SW 1271 (cell line): ENCODE measurements at places on chromosomes 7 and 10.

DNA sequence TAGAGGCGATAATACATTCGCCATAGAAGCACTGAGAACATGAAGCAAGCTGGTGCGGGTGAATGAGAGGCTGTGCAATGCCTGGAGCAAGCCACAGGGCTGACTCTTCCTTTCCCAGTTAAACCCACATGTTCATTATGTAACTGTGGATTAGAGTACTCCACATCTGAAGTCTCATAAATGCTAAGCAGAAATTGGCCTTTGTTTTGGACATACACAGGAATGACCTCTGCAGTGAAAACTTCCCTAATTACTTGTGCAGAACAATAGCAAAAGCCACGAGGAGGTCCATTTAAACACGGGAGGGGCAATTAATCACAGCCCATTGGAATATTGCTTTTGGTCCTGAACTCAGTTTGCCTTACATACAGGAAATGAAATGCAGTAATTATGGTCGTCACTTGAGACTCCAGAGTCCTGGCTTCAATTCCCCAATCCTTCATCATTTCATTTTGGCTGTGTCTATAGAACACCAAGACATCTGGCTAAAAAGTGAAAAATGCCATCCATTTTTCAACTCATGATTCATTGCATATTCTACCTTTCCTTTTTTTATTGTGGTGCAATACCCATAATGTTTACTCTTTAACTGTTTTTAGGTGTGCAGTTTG, 78.7 kb upstream of the CXCL12 start:
- DNase-seq, result no peak

- no peak for DNase-seq
These were observed 1.2 kb upstream of the FOXI2 start for GRCh38 chr10:127735723-127736221.

DNA sequence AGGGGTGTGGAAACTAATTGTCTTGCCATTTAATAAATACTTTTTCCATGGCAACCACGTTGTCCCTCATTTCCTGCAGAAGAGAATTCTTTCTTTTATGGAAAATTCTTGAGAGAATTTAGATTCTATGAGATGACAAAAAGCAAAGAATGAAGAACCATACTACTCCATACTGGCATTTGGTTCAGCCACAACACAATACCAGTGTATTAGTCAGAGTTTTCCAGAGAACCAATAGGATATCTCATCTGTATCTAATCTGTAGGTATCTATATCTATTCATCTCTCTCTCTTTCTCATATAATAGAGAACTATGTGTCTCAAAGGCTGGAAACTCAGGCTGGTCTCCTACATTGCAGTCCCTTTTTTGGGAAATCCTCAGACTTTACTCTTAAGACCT, 44.6 kb upstream of the NAMPT start:
- no peak for DNase-seq

- no peak for DNase-seq
These were observed 152.8 kb downstream of the RTKN2 start for GRCh38 chr10:62115842-62116241.

DNA sequence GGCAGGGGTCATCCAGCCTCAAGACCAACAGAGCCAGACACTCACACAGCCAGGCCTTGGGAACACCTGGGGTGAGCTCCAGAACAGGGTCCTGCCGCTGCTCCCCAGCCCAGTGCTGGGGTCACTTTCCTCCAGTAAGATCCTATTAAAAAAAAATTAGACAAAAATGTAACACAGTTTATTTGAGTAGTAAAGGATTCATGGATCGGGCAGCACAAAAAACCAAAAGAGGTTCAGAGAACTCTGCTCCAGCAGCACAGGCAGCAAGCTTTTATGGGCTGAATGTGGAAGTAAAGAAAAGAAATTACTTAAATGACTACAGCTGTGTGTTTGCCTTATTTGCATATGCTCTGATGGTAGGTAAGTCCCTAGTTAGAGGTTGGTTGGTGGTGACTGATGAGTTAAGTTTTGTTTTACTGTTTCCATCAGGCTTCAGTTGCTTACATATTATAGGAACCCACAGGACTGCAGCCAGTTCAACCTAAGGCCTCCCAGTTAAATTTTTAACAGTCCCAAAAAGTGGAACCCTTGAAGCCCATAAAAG, 80.5 kb upstream of the FGFR2 start:
- no peak for DNase-seq

DNA sequence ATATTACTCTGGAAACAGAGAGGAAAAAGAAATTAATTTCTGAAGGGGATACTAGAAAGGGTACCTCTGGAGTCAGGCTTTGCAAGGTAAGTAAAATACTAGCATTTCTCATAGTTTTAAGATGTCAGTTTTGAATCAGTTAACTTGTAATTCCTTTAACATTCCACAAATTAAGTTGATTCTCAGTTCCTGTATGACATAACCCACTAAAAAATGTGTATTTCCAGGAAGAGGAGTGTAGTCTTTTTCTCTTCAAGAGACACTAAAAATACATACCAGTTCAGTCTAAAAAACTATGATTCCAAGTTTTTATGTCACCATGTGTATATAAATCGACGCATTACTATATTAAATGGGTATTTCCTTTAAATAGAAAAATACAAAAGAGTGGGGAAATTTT, 113.2 kb downstream of the CDK6 start:
- DNase-seq, result no peak

DNA sequence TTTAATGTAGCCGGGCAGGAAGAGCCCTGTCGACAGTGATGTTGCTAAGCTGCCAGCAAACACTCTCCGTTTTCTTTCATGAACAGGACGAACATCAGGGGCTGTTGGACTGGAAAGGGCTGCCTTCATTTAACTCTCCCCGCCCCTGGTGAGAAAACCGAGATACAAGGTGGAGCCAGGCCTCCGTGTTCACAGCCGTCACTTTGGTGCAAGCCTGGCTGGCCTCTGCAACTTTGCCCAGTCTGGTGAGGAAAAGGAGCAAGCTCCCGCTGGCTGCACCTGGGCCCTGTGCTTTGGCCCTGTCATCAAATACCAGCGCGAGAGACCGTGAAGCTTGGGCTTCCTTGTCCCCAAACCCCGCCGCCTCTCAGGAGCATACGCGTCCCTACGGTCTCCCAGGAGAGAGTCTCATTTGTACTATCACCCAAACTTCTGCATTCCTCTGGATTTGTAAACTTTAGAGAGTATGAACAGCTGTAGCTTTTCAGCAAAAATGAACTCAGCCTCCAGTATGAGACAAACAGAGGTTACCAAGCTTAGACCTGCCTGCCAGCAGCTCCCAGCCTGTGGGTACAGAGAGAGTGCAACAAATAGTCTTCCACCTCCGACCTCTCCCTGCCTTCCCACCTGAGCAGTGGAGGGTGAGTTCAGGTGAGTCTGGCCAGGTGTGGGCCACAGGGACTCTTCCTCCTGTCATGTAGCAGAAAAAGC, 445.3 kb upstream of the MGMT start:
- no peak for DNase-seq

GRCh38 chr7:155344270-155344617, 46.6 kb downstream of the INSIG1 start:
- DNase-seq, result no peak

DNA sequence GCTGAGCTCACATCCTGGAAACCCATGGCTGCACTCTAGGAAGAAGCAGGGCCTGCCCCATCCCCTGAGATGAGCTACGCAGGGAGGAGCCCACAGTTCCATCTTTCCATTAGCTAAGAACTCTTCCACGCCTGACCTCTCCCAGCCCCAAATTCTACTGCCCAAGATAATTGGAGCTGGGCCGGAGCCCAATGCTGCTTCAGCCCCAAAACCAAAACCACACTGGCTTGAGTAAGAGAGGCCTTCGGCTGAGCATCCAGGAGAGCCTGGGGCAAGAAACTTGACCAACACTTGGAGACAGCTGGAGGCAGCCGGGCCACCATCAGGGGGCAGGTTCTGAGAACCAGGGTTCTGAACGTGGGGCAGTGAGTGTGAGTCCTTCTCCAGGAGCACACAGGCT, 116.1 kb upstream of the ZMIZ1 start:
- no peak for DNase-seq

GRCh38 chr10:122199070-122199469, 72.0 kb upstream of the BTBD16 start:
- DNase-seq, result no peak
